CMK (cell line): ENCODE measurements at places on chromosomes 6 and 20.

GRCh38 chr6:105459864-105460263 is 57.0 kb upstream of the PREP start:
- no peak for DNase-seq

GRCh38 chr6:133809406-133809805 is 79.5 kb upstream of the TCF21 start:
- DNase-seq, result no peak

- DNase-seq, result no peak
Measured at GRCh38 chr6:16106991-16107787, 21.7 kb upstream of the MYLIP start.

DNA sequence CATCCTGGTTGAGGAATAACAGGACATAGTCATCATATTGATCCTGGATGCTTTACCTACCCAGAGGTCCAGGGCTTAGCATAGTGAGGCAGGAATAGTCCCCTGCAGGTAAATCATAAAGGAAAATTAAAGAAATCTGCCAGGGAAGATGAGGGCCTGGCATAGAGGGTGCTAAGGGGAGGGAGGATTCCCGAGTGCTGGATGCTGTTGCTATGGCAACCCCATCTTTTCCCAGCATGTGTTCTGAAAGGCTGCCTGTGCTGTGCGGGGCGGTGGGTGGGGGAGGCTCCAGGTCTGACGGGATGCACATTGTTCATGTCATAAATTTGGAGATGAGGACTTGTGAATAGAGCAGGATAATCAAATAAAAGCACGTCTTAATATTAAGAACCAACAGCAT is 212.6 kb upstream of the PCSK2 start:
- no peak for DNase-seq

DNA sequence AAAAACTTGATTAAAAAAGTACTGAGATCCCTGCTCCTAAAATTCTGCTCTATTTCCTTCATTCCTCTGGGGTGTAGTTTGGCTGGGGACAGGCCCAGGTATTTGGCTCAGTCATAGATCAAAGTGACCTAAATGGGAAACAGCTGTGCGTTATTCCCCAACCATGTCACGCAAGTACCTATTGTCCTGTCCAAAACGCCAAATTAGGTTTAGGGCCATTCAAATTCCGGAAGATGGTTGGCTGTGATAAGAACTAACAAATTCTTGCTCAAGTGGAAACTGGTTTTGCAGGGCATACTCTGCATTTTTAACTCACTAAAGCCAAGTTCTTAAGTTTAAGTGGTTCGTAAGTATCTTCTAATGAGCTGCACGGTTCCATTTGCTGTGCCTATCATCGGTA is 147.6 kb upstream of the TMEM170B start:
- DNase-seq, result no peak

DNA sequence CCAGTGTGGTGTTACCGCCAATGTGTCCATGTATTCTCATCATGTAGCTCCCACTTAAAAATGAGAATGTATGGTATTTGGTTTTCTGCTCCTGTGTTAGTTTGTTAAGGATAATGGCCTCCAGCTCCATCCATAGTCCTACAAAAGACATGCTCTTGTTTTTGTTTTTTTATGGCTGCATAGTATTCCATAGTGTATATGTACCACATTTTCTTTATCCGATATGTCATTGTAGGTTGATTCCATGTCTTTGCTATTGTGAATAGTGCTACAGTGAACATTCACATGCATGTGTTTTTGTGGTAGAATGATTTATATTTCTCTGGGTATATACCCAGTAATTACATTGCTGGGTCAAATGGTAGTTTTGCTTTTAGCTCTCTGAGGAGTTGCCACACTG is 207.2 kb downstream of the CDKAL1 start:
- DNase-seq, result no peak

DNA sequence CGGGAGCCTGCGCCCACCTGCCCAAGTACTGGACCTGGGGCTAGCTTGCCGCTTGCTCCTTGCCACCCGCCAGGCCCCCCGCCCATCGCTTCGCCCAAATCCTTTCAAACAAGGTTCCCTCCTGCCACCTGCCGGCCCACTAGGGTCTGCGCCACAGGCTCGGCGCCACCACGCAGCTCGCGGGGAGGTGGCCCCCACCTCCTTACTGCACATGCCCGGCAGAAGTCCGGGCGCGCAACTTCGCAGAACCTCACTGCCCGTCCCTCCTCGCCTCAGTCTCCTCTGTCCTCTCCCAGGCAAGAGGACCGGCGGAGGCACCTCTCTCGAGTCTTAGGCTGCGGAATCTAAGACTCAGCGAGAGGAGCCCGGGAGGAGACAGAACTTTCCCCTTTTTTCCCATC is 11.2 kb downstream of the GNAS-AS1 start:
- DNase-seq, result no peak

DNA sequence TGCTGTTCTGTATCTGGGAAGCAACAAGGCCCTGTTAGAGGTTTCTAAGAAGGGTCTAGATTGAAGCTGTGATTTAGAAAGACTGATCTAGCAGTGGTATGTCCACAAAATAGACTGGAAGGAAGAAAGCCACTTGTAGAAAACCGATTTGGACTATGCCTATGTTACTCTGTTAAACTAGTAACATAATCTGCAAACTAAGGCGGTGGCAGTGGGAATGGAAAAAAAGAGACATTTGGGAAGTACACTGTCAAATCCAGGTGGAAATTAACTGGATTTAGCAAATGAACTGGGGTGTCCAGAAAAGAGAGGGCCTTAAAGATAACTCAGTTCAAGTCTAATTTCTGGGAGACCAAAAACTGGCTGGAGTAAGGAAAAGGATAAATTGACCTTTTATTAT is 11.6 kb downstream of the ILRUN start:
- DNase-seq, result no peak

- no peak for DNase-seq
Measured at GRCh38 chr6:17218023-17218748, 63.0 kb upstream of the RBM24 start.

DNA sequence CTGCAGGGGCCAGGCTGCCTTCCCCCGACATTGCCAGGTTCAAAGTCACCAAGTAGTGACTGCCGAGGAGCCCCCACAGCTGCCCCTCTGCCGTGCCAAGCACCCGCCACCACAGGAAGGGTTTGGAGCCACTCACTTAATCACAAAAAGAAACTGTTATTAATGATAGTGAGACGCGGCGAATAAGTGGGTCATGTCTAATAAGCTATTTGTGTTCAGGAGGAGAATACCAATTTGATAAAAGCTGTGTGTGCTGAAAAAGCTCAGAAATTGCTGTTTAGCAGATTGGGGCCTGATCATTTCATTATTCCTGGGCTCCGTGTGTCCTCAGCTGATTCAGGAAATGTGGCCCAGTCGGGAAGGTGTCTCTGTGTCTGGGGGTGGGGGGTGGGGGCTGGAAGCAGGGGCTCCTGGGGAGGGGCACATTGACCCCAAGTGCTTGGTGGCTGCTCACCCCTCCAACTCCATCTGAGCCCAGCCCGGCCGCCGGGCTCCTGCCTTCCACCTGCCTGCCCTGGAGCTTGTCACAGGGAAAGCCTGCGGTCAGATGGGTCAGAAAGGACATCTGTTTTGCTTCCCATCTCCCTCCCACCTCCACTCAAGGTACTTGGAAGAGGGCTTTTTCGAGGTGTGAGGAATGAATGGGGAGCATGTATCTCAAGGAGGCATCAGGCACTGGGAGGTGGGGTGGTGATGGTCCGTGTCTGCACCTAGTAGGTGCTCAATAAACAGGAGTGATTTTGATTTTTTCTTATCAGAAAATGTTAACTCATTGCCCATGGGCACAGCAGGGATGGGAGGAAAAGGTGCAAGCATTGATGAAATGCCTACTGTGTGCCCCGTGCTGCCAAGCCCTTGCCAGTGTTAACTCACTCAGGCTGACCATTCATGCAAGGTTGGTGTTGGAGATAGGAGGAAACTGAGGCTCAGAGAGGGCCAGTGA is 3.0 kb downstream of the VSTM2L start:
- DNase-seq, result no peak

DNA sequence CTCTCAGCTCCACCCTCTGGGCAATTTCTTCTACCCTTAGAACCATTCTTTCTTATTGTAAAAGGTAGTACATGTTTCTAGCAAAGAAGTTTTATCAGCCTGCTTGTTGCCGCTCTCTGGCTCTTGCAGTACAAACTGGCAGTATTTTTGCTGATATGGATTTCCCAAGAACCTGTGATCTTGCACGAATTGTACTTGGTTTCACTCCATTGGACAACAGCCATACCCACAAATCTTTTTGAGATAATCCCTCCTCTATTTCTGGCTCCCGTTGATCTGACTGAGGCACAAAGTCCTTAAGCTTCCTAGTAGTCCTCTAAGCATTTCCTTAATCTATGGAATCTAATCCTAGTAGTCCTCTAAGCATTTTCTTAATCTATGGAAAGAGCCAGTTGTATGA is 487.0 kb upstream of the PTCHD4 start:
- no peak for DNase-seq

GRCh38 chr6:130366107-130367005 is 539 bp downstream of the TMEM200A start:
- no peak for DNase-seq

- DNase-seq, result no peak
Measured at GRCh38 chr20:25039697-25040437, 18.1 kb downstream of the ACSS1 start.

DNA sequence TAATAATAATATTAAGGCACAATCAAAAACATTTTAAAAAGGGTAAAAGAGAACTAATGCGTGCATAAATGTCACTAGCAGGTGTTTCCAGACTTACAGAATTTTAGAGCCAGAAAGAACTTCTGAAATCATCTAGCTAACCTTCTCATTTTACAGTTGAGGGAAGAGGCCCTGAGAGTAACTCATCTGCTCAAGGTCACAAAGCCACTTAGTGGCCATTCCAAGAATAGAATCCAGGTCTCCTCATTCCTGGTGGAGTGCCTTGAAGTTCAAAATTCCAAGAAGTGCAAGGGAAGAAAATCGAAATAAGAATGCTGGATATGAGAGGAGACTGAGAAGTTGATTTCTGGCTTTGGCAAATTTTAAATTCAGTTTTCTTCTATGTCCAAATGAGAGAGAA is 3.2 kb upstream of the KIAA0408 start:
- no peak for DNase-seq

GRCh38 chr6:136216503-136217401 is 33.4 kb downstream of the MTFR2 start:
- DNase-seq, result no peak

DNA sequence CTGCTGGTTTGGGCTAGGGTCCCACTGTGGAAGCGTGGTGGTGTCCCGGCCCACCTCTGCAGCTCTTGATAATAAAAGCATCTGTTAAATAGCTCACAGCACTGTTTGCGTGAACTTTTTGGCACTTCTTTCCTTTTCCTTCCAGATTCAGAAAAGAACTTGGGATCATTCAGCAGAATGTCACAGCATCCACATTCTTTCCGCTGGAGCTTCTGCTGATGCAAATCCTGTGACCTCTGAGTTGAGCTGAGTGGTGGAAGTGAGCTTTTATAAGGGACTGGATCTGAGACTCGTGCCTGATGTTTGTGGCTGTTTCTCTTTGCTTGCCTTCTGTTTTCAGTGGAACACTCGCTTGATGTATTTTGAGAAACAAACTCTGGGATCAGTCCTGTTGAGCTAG is 3.9 kb downstream of the OSBPL2 start:
- DNase-seq, result no peak

DNA sequence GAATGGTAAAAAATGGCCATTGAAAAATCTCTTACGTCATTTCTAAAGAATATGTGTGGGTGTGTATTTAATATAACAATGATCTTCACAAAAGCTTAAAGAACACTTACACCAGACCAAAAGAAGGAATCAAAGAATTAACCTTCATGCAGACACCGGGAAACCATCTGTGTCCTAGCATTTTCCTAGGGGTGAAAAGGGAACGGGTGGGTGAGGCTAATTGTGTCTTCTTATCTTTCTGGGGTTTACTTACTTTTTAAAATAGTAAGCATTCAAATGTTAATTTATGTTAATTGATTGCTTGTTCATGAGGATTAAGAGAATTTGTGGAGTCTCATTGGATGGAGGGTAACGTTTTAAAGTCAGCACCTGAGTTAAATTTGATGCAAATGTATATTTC is 47.5 kb downstream of the BMP2 start:
- DNase-seq, result no peak
